ENCODE measurements at places on chromosomes 2 and 18.

- no peak for DNase-seq
Observed at GRCh38 chr2:195477248-195477995, 179.6 kb upstream of the SLC39A10 start.

- no peak for DNase-seq
Observed at GRCh38 chr18:39841482-39842365, 2113.3 kb upstream of the PIK3C3 start.

DNA sequence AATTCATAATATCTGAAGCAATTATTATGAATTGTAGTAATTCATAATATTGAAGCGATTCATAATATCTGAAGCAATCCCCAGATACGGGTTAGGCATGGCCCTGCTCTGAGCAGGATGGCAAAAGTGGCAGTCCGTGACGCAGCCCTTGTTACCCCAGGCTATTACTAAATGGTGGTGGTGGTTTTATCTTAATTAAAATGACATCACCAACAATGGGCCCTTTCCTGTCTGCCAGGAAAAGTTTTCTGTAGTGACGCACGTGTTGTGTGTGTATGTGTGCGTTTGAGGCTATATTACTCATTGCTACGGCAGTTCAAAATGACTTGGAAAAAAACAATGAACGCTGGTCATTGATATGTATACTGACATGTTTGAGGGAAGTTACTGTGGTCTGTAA lies 10.6 kb upstream of the MOCOS start:
- no peak for DNase-seq

DNA sequence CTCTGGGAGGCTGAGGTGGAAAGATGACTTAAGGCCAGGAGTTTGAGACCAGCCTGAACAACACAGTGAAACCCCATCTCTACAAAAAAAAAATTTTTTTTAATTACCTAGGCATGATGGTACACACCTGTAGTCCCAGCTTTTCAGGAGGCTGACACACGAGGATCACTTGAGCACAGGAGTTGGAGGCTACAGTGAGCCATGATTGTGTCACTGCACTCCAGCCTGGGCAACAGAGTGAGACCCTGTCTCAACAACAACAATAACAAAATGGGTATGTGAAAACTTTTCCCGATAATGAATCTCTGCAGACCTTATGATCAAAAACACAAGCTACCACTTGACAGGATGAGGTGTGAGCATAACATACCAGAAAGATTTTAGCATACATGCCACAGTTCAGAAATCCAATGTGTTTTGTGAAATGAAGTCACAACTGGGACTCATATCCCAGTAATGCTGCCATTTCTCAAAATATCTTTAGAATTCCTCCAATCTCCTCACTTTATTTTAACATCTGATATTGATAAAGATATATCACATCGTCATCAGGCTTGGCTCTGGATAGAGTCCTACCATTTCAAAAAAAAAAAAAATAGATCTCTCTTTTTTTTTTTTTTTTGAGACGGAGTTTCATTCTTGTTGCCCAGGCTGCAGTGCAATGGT lies 74.0 kb upstream of the PELI1 start:
- DNase-seq, result no peak
